Thoracic aorta (tissue), 2 donors: ENCODE measurements at places on chromosomes 4 and X.

GRCh38 chr4:117983541-117984365, 50.5 kb upstream of the NDST3 start:
- DNase-seq = no peak
- no peak overlapping the region for H3K27ac ChIP-seq
- no peaks in the 10 kb centered on the region for H3K4me1 ChIP-seq
- H3K4me3 ChIP-seq = no peak overlapping the region
- H3K36me3 ChIP-seq = no peaks in the 10 kb centered on the region

GRCh38 chr4:85681221-85681657, 206.3 kb downstream of the ARHGAP24 start:
- no peak for DNase-seq
- H3K27me3 ChIP-seq = no peaks in the 10 kb centered on the region
- H3K36me3 ChIP-seq = no peaks in the 10 kb centered on the region
- no peak overlapping the region for H3K4me3 ChIP-seq
- no peak overlapping the region for H3K27ac ChIP-seq
- H3K4me1 ChIP-seq = peaks cover 2% of the 10 kb centered on the region

GRCh38 chr4:155708782-155709181, 42.1 kb downstream of the GUCY1A1 start:
- peaks cover 25% of the 10 kb centered on the region for H3K4me1 ChIP-seq
- no peaks in the 10 kb centered on the region for H3K27me3 ChIP-seq
- H3K36me3 ChIP-seq = peaks cover 19% of the 10 kb centered on the region
- H3K27ac ChIP-seq = no peak overlapping the region

GRCh38 chr4:20194123-20195013, 57.3 kb upstream of the SLIT2 start:
- H3K27ac ChIP-seq = no peak overlapping the region
- no peak overlapping the region for H3K4me3 ChIP-seq
- H3K36me3 ChIP-seq = no peaks in the 10 kb centered on the region
- no peaks in the 10 kb centered on the region for H3K27me3 ChIP-seq

DNA sequence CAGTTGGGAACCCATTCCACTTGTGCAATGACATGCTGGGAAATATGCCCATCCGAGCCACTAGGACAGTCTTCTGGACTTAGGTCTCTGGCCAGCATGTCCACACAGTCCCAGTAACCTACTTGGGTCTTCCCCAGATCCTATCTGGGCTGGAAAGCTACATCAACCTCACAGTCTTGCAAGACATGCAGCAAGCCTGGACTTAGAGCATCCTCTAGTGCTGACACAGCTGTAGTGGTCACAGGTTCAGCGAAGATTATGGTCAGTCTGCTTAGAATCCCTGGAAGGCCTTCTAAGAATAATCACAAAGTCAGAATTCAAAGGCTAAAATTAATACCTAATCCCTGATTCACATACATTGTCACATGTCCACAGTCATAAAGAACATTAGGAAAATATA, 842.7 kb downstream of the STPG2 start:
- no peaks in the 10 kb centered on the region for H3K4me1 ChIP-seq
- no peaks in the 10 kb centered on the region for H3K27me3 ChIP-seq
- no peak overlapping the region for H3K27ac ChIP-seq
- no peak for DNase-seq
- H3K4me3 ChIP-seq = no peak overlapping the region

GRCh38 chrX:68889249-68889648, 60.4 kb downstream of the EFNB1 start:
- H3K4me3 ChIP-seq = no peak overlapping the region
- H3K4me1 ChIP-seq = peaks cover 8% of the 10 kb centered on the region
- no peak for DNase-seq
- H3K27me3 ChIP-seq = no peaks in the 10 kb centered on the region
- no peaks in the 10 kb centered on the region for H3K36me3 ChIP-seq
- H3K27ac ChIP-seq = no peak overlapping the region

- H3K27me3 ChIP-seq = no peaks in the 10 kb centered on the region
- no peak for DNase-seq
- H3K4me3 ChIP-seq = no peak overlapping the region
- H3K36me3 ChIP-seq = no peaks in the 10 kb centered on the region
Observed at GRCh38 chr4:17707671-17708070, 73.8 kb downstream of the FAM184B start.
